Stomach (tissue), 19 donors: ENCODE measurements at places on chromosomes 12 and 14.
A peak's percentile ranks its signal among the peaks of the same experiment; 100 is the strongest.

- DNase-seq = peak; percentile 83
Observed at GRCh38 chr12:52370926-52371608, 3.8 kb upstream of the KRT85 start.

DNA sequence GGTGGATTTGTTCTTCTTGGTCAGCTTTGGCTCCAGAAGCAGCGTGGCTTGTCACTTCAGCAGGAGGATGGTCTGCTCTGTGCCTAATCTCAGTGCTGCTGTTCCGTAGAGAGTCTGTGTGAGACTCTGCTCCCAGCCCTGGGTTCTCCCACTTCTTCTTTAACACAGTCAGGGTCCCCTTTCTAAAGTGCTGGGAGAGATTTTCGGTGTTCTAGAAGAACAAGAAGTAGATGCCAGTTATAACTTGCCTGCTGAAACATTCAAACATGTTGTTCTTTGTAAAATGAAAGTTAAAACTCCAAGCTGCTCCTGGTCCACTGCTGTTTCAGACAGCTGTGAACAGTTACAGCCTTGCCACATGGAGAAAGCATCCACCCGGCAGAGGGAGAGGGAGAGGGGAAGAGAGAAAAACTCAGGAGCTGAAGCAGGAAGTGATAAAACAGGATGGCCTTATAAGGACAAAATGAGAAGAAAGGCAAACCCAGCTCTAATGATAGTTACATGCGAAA lies 55.2 kb upstream of the CERS5 start:
- DNase-seq = peak; percentile 91

DNA sequence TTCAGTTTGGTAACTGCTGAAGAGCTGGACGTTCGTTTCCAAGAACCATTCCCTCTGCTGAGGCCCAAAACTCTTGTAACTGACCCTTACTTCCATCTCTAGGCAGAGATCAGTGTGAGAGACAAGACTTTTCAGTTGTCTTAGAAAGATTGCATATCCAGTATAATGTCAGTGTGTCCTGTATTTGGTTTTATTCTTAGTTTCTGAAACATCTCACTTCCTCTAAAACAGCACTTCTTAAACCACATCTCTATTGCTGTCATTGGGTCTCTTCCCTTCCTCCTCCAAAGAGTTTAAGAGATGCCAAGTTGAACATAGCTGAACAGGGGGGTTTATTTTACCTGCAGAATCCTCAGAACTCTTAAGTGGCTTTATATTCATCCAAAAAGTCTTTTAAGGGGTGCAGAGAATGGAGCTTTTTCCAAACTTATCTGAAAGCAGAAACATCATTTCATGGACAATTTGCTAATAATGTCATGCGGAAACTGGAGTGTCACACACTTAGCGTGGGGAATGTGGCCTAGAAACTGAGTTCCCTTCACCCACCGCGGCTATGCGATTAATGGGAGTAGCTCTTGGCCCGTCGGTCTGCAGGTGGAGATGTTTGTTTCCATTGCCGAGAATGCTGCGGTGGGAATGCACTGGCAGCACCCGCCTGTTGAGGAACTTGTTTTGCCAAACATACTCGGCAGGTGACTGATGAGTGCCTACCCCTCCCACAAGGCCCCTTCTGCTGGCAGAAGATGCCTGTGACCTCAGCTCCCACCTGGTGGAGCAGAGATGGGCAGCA lies 148.2 kb downstream of the ADGRD1 start:
- DNase-seq = no peak

DNA sequence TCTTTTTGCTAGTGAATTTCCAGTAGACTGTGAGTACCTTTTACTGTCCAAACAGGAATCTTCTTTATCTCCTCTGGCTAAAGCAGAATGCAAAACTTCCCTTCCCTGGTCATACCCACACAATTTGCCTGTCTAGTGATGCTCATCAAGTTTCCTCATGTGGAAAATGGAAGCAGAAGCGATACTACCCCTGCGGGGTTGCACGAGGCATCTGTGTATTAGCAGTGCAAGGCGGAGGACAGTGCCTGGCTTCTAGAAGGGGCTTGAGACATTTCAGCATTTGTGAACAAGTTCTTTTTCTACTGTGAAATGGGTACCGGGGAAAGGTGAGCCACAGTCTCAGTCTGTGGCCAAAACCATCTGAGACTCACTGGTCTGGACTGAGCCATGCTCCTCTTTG lies 340.9 kb downstream of the AACS start:
- no peak for DNase-seq

- DNase-seq = no peak
Observed at GRCh38 chr12:100141666-100141997, 1.0 kb downstream of the BLTP3B start.

DNA sequence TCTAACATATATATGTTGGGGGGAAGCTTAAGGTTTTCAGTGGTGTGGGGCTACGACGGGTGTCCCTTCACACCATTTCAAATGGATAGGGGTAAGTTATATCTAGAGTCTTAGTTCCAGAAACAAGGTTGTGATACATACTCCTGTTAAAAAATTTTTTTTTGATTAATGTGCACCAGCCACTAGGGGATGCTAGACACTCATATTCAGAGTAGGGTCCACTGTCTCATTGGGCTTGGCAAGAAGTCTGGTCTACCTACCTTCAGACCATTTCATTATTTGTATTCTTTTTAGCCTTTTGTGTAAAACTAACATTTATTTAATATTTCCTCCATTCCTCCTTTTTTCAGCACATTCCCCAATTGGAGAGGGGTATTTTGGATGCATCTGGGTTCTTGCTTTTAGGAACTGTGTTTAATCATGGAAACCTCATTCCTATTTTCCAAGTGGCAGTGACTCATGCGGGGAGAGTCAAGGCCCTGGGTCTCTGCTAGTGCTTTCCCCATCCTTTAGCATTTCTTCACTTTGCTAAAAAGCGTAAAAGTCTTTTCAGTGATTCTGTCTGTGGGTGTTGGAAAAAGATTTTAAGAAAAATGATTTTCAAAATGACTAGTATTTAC lies 33.4 kb downstream of the ANO4 start:
- peak; percentile 20 for DNase-seq

GRCh38 chr12:59874781-59875180 lies 279.0 kb downstream of the SLC16A7 start:
- no peak for DNase-seq
